ENCODE measurements at places on chromosomes 2 and 18. TPM values are rescaled to one million over a fixed set of nuclear protein-coding genes. Genes with fewer than 3 reads are reported as not detected.

DNA sequence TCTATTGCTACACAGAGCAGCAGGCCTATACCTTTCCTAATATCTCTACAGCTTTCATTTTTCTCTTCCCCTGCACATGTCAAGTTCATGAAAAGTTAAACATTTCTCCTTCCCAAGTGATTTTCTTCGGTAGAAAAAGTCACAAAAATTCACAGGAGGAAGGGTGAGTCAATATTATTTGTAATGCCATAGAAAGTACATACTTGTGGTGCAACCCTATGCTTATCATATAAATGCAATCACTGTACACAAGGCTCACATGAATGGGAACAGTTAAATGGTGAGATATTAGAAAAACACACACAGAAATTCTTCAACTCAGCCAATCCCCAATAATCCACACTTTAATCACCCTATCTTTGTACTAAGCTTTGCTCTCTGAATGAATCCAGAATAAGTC lies 651.6 kb downstream of the LRRTM4 start:
- no peak for DNase-seq

GRCh38 chr2:26567534-26567933 lies 73.6 kb downstream of the CIB4 start:
- DNase-seq: no peak

GRCh38 chr2:46643951-46644350 lies 164.6 kb downstream of the TMEM247 start:
- DNase-seq: no peak

Gene STAMBP
- 42.9 TPM for polyA plus RNA-seq

Gene OTOF
- 22.7 TPM for polyA plus RNA-seq
